NCI-H1048 (cell line): ENCODE measurements at places on chromosomes 4 and X.

DNA sequence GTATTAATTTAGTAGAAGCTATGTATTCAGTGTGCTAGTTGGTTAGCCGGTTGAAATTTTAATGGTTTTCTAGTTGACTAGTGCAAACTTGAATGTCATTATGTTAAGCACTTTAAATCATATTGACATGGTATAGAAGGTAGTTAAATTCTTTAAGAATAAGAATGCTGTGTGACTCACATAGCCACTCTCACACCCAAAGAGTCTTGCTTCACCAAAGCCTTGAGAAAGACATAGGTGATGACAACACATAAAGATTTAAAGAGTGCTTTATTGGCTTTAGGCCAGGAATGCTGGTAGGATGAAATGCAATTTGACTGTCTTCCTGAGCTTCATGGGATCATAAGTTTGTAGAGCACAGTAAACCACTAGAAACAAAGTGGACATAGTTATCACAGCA lies 85.3 kb downstream of the DCAF8L2 start:
- no peak for DNase-seq

DNA sequence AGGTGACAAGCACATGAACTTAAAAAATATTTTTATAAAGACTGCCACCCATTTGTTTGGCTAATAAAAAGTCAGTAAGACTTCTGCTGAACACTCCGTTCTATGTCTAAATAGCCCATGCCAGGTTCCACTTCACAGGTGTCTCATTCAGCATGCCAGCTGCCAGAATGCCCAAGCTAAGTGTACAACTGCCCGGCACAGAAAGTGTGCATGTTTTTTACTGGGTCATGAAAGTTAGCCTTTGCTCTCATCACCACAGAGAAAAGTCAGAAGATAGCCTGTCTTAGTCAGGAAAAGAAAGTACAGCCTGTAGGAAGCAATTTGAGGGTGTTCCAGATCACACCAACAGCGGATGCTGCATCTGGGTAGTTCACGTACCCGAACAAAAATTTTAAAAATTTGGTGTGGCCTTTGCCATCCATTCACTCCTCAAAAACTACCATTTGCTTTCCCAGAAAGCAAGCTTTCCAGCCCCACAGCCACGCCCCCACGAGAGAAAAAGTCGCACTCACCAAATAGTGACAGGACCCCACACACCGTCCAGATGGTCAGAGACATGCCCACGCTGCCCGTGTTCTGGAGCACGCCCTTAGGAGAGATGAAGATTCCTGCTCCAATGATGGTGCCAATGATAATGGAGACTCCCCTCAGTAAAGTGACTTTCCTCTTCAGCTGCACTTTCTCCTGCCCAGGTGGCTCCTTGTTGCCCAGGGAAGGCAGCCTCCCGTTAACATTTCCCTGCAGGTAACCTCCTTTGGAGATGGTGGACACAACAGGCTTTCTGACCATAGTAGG lies 671 bp downstream of the SLC7A11 start:
- no peak for DNase-seq

DNA sequence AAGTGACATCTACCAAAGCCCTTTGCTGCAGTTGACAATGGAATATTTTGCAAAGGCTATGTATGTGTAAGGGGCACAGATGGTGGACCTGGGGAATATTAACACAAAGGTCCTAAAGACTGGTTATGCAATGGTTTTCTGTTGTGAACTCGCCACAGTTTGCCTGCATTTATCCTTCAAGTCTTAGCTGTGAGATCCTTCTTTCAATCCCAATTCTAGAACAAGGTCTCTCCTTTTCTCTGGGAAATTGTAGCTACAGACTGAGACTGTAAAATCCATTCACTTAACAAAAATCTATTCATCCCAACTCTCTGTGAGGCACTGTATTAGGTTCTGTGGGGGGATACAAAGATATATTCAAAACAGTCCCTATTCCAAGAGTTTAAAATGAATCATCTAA lies 250.4 kb downstream of the GPM6A start:
- no peak for DNase-seq

GRCh38 chrX:40719731-40720130 lies 15.6 kb downstream of the MED14 start:
- DNase-seq, result no peak

DNA sequence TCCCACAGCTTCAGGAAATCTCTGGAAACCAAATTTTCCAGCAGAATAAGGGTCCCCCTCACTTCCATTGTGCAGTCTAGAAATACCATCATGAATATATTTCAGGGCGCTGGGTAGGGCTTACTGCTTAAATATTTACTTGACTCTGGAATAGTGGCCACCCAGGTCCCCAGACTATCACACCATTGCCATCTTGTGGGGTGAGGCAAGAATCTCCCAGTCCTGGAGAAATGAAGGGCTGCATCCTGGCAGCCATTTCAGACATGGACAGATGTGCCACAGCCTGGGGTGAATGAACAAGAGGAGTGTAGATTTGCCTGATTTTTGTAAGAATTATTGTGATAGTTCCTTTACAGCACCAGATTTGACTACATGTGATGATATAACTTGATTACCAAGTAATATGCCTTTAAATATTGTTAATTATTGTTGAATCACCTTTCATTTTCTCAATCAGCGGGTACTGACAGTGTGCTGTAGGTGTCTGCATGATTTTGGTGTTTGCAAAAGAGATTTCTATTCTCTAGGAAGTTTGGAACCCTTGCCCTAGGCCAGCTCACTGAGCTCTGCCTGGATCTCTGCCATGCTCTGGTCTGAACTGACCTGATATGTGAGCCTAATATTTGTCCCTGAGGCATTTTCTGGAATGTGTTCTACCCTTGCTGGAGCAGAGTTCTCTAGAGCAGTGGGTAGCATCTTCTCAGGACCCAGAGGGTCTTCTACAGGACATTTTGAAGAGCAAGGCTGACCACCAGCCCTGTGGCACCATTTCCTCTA lies 183.4 kb downstream of the KIT start:
- DNase-seq, result no peak

GRCh38 chr4:33072298-33073089 lies 2352.3 kb downstream of the PCDH7 start:
- DNase-seq, result no peak

GRCh38 chr4:140233791-140234696 lies 80.1 kb upstream of the MAML3 start:
- no peak for DNase-seq

DNA sequence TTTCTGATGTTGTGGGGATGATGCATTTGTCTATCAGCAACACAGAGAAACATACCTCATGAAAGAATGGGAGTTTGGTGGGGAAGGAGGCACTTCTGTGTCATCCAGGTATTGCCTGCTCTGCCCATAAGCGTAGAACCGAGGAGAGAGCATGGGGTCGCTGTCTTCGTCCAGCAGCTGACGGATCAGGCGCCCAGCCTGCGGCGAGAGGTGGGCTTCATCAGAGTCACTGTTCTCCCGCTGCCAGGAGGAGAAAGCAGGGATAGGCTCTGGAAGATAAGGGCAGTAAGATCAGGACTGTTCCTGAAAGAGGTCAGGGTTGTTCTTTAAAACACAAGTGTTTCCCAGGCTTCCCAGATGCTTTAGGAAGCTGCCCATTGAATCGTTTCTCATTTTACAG lies 52.7 kb upstream of the NAP1L5 start:
- DNase-seq, result no peak

- DNase-seq, result no peak
Observed at GRCh38 chr4:121449416-121449815, 68.6 kb upstream of the QRFPR start.

DNA sequence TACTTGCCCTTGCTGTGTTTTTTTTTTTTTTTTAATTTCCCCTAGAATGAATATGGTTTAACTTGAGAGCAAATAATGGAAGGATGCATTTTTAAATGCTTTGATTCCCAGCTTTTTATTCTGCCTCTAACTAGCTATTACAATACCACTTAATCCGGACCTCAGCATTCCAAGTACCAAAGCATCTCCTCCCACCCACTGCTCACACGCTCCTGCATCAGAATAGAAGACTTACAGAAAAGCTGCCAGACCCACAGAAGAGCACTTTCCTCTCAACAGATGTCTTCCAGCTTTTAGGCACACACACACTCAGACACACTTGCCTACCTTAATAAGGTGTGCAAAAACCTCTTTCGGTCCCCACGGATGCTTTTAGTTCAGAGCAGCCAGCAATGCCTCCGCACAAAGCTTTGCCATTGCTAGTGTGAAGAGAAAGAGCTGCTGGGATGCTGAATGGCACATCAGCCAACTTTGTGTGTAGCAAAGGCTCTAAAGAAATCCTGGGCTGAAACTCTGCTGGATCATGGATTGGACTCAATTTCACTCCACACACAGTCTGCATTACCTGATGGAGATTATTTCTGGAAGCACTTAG lies 1056.2 kb downstream of the DMD start:
- DNase-seq, result no peak

- peak; percentile 63 for DNase-seq
Observed at GRCh38 chr4:153127760-153128494, 76.3 kb upstream of the TRIM2 start.

DNA sequence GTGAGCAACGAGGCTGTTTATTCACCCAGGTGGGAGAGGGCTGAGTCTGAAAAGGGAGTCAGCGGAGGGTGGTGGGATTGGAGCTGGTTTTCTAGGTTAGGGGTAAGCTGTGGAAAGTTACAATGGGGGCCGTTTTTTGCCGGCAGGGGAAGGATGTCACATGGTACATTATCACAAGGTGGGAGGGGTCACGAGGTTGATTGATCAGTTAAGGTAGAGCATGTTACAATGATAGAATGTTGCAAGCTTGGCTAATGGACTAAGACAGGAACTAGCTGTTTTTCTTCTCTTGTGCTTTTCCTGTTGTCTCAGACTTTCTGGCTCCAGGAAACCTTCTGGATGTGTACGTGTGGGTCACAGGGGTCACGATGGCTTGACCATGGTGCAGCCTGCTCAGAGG lies 536.3 kb upstream of the HTR2C start:
- DNase-seq, result no peak

- no peak for DNase-seq
Observed at GRCh38 chr4:83022724-83023450, 12.1 kb upstream of the COPS4 start.

DNA sequence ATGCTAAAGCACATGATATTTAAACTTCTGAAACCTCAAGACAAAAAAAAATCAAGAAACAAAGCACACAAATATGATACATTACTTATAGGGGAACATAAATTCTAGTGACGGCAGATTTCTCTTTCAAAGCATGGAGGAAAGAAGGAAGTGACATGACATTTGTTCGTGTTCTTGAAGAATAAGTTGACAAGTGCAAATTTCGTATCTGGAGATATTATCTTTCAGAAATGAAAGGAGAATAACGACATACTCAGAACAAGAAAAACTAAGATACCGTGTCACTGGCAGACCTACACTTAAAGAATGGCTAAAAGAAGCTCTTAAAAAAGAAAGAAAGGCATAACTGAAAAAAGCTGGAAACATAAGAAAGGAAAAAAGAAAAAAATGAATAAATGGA lies 16.6 kb downstream of the CENPVL2 start:
- DNase-seq, result no peak

DNA sequence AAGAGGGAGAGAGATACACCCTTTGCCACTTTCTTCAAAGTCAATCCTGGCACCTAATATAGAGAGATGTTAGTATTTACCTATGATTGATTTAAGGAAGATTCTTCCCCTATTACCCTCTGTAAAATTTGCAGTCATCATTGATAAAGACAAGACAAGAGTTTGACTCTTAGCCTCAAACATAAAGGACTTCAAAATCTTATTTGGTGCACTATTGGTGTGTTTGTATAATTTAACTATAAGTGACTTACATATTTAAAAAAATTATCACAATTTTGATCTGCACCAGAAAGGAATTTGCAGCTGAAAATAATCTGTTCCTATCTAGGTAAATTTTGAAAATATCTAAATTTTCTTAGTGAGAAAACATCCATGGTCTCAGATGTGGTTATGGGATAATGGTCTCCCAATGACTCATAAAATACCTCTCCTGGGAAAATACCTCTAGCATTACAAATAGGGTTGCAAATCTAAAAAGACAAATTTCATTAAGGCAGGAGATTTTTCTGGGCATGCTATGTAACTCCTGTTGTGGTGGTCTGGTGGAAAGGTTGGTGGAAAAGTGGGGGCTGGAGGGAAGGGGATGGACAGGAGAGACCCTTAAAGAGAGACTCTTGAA lies 173.6 kb upstream of the MED14 start:
- DNase-seq, result no peak

- DNase-seq, result no peak
Observed at GRCh38 chrX:70087857-70088630, 25.8 kb downstream of the OTUD6A start.
